ENCODE measurements at places on chromosomes 2 and 18. TPM values are rescaled to one million over a fixed set of nuclear protein-coding genes. Genes with fewer than 3 reads are reported as not detected.

Gene MAP3K19
- total RNA-seq, result not detected

Gene ZNF892
- 4.4 TPM for total RNA-seq

Gene CFAP65
- total RNA-seq, result under 0.01 TPM

Gene CYP1B1
- total RNA-seq, result 76.6 TPM

Gene ATG16L1
- 20.5 TPM for total RNA-seq

Gene CDH2
- total RNA-seq, result 10.5 TPM

Gene CROCC2
- total RNA-seq, result 0.26 TPM
